NCI-H2029 treated with DMSO at 0.1 percent for 48 hours (cell line): ENCODE measurements at places on chromosomes 12 and 14.

DNA sequence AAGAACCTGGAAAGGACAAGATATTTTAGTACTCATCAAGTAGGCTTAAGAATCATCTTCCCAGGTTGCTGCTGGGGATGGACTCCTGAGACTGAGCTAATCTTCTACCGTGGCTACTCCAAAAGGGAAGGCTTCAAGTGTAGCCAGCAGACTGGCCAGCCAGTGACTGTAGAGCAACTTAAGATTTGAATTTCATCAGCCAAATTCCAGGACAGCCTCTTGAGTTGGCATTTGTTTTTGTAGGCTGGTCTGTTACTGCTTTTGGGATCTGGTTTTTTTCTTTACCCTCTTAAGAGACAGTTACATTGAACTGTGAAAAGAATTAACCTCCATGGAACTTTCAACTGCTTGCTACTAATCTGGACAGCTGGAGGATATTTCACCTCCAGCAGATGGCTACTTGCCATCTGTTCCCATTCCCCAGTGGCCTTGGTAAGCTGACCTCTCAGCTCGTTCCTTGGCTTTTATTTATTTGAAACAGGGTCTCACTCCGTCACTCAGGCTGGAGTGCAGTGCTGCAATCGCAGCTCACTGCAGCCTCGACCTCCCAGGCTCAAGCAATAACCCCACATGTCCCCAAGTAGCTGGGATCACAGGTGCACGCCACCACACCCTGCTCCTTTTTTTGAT lies 20.7 kb downstream of the VTI1B start:
- no peak for DNase-seq

DNA sequence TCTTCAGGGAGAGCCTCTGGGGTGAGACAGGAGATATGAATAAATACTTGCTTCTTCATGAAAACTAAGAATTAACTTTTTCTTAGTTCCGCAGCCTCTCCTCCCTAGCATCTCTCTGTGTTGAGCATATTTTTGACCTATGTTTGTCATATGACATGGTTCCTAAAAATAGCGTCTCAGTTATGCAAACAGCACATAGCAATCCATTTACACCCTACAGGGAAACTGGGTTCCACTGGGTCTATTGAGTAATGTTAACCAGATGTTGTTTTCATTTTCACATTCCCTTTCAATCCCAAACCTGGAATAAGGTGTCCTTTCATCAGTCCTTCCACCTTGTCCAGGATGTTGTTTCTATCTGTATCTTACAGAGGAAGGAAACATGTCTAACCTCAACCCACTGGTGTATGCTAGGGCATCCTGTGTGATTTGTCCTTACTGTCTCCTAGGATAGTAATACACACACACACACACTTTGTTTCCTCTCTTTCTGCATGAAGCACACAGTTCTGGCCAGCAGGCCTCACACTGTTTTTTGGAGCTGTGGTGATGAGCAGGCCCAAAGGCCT lies 1543.5 kb downstream of the AACS start:
- DNase-seq, result no peak

DNA sequence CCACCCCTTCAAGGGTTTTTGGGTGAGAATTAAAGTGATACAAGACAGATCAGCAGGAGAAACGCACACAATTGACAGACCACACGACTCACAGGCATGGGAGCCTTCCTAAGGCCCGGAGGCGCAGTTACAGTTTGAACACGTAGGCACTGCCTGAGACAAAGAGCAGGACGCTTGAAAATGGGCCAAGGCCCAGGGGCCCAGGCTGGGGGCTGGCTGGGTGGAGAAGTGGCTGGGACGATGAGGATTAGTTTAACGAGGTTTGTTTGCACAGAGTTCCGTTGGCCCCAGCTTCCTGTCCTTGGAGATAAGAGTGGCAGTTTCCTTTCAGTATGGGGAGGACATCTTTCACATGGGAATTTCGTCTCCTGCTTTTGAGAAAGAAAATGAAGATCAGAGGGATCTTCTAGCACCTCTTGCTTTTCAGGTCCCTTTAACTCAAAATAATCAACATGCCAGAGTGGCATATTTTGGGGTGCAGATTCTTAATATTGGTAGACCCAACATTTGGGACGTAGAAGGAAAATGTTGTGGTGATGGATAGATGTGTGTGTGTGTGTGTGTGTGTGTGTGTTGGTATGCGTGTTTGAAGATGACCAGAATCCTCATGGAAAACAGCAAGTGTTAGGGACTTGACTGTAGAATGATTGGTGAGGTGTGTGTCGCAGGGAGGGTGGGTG lies 44.6 kb downstream of the DLK1 start:
- no peak for DNase-seq

DNA sequence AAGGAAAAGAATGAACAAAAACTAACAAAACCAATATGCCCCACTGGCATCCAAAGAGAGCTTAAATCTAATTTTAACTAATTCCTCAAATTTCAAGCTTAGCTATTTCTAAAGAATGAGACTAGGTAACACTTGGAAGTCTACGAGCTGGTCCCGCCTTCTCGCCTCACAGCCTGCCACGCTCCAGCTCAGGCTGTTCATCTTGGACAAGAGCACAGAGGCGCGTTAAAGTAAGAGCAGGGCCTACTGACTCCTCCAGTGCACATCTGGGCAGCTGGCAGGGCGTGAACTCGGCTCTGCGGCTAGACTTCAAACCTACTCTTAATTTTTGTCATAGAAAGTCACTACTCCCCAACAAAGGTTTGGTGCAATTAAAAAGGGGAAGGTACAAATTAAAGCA lies 64.6 kb downstream of the DICER1 start:
- DNase-seq, result no peak

GRCh38 chr14:32560209-32560857 lies 231.2 kb downstream of the AKAP6 start:
- peak; percentile 100 for DNase-seq

GRCh38 chr12:2172491-2173214 lies 119.9 kb downstream of the CACNA1C start:
- no peak for DNase-seq

DNA sequence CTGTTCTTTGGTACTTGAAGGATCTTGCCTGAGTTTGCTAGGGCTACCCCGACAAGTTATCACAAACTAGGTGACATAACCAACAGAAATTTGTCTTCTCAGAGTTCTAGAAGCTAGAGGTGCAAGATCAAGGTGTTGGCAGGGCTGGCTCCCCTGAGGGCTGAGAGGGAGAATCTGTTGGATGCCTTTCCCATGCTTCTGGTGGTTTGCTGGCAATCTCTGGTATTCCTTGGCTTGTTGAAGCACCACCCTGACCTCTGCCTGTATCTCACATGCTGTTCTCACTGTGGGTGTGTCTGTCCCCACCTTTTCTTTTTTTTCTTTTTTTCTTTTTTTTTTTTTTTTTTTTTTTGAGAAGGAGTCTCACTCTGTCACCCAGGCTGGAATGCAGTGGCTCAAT lies 81.2 kb downstream of the VCPKMT start:
- no peak for DNase-seq

GRCh38 chr12:31749024-31749704 lies 20.3 kb upstream of the AMN1 start:
- peak; percentile 98 for DNase-seq

GRCh38 chr14:60064491-60065072 lies 27.1 kb upstream of the PCNX4 start:
- DNase-seq, result peak; percentile 40

DNA sequence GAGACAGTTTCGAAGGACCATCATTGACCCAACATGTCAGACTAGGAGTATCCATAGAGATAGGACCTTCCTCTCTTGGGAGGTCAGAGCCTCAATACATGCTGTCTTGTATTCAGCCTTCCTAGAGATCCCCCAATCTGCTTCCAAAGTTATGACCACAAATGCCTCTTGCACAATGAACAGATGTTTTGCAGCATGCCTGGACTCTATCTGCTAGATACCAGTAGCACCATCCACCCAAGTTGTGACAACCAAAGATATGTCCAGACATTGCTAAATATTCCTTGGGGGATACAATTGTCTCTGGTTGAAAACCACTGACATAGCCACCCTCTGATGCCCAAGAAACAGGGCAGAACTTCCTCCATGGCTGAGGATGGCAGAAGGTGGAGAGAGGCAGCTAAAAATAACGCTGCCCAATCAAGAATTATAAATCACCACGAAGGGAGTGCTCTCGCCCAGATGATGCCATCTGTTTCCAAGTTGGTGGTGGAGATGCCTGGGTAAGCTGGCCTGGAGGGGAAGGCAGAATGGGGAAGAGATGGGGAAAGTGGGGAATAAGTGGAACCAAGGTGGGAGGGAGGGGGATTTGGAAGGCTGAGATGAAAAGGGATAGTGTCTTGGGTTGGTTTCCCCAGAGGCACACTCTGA lies 42.9 kb upstream of the NOS1 start:
- no peak for DNase-seq

- no peak for DNase-seq
Measured at GRCh38 chr12:29681370-29681769, 102.4 kb downstream of the TMTC1 start.

DNA sequence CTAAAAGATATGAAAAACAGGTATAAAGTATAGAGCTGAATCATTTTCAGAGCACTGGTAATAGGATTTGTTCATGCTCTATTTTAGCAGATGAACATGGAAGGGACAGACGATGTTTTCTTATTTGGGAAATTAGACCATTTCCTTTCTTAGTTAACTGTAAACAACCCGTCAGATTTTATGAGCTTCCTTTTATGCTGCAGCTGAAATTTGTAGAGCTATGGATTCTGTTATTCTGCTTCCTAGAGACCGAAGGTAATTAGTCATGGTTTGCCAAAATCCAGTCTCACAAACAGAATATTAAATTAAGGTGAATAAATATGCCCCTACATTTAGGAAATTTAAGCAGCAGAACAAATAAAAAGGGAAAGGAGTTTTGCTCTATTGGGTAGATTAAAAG lies 180.2 kb upstream of the SYT1 start:
- no peak for DNase-seq

GRCh38 chr12:110316861-110317260 lies 35.8 kb downstream of the ATP2A2 start:
- DNase-seq, result no peak

- DNase-seq, result no peak
Measured at GRCh38 chr12:81205416-81205815, 127.5 kb downstream of the ACSS3 start.

GRCh38 chr12:79764641-79765040 lies 73.9 kb upstream of the PAWR start:
- no peak for DNase-seq

- DNase-seq, result no peak
Measured at GRCh38 chr14:73339846-73340595, 102.7 kb downstream of the PAPLN start.

GRCh38 chr14:51564460-51564859 lies 87.2 kb upstream of the FRMD6 start:
- no peak for DNase-seq

GRCh38 chr12:94525951-94526350 lies 66.3 kb upstream of the CEP83 start:
- DNase-seq, result no peak

GRCh38 chr12:57465747-57466505 lies 6.3 kb downstream of the GLI1 start:
- DNase-seq, result no peak

GRCh38 chr14:76585616-76586015 lies 175.7 kb upstream of the VASH1 start:
- DNase-seq, result no peak

- no peak for DNase-seq
Measured at GRCh38 chr14:24692382-24693352, 58.7 kb upstream of the GZMB start.

- no peak for DNase-seq
Measured at GRCh38 chr14:47149326-47149725, 497.7 kb upstream of the RPL10L start.

DNA sequence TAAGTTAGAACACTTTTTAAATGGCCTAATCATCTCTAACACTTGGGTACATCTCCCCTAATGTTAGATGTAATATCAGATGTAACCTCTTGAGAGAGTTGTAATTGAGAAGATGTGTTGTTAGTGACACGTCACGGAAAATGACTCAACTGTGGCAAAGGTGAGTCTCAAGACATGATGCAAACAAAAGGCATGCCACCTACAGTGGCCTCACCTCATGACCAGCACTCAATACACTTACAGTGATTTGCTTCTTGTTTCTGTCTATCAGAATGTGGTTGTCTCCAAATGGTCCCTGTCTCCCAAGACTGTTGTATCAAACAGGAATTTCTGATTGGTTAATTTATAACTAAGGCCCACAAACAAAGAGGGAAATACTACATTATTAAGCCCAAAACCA lies 91.2 kb downstream of the SLC25A21 start:
- DNase-seq, result no peak

GRCh38 chr12:129138776-129139175 lies 285.5 kb downstream of the GLT1D1 start:
- DNase-seq, result no peak

DNA sequence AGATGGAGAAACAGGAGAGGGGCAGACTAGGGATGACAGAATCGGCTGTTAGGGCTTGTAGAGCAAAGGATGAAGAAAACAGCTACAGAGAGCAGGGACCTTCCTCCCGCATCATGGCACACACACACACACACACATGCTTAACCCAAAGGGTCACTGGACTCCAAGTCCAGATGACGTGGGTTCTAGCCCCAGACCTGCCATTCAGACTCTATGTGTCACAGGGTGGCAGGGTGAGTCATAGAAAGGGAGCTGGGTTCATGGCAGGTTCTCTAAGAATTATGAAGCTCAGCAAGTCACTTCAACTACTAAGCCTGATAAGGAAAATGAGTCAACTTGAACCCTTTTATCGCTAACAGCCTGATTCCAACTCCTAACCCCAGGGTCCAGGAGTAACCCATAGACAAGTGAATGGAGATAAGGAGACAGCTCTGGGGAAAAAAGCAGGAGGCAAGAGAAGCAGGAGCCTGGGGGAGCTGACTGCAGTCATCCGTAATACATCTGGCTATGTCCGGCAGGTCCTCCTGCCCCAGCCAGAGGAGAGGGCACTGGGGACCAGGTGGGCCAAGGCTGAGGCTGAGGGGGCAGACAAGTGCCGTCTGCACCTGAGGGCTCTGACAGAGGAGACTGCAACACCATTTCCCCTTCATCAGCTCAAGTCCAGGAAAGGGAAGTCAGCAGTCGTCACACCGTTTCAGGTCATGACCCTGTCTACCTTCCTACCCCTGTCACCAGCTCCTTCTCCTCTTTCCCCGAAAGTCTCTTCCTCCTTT lies 3.6 kb upstream of the TNFRSF1A start:
- DNase-seq, result no peak

DNA sequence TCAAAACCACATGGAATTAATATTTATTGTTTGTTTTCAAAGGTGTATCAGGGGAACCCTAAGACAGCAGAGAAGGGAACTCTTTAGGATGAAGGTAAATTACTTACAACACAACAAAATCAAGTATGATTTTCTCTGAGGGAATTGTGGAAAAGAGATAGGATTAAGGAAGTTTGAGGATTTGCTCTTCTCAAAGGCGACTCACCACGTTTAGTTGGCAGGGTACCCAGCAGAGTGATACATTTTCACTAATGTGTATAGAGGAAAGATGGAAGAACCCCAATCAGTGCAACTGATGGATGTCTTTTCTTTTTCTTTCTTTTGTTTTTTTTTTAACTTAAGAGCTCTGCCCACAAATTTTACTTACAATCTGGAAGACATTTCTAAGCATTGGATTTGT lies 499.2 kb downstream of the CCER1 start:
- DNase-seq, result no peak

DNA sequence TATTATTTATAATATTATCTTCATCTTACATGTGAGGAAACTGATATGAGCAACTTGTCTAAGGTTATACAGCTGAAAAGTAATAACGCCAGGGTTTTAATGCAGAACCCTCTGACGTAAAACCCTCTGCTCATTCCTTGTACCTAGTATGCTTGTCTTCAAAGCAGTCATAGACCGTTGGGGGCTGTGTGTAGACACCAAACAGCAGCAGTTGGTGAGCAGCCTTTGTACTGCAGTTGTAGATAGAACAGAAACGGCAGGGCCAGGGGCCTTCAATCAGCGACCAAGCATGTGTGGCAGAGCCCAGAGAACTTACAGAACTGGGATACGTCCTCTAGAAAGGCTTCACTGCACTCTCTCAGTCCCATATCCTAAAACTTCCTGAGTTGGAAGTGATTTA lies 28.1 kb downstream of the EVL start:
- no peak for DNase-seq
